Mesangial cell (primary cell): ENCODE measurements at places on chromosomes 6 and 20. TPM values are rescaled to one million over a fixed set of nuclear protein-coding genes. Genes with fewer than 3 reads are reported as not detected.

The GHRH gene
- not detected in 2 replicates for total RNA-seq

The ZSCAN16 gene
- total RNA-seq = 2.4 and 3.5 TPM in 2 replicates

The EPB41L1 gene
- 13.0 and 42.7 TPM in 2 replicates for total RNA-seq

The PPP1R18 gene
- 60.1 and 75.4 TPM in 2 replicates for total RNA-seq

The OR2B6 gene
- total RNA-seq = not detected in 2 replicates
